ENCODE measurements at places on chromosomes 12 and 14.

DNA sequence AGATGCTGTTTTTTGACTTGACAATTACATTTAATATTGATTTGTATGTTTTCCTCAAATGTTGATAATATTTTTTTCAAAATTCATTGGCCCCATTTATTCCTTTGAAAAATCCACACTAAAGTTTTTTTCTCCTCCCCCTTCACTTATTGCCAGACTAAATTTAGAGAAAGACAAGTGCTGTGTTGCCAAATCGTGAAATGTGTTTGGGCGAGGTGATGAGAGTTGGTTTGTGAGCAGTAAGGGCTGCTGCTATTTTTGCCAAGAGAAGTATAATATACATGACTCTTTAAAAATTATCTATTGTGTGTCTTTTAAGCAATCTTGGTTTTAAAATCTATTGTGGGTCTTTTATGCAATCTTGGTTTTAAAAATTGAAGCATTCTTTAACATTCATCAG is 188.9 kb downstream of the PPFIA2 start:
- DNase-seq = no peak

DNA sequence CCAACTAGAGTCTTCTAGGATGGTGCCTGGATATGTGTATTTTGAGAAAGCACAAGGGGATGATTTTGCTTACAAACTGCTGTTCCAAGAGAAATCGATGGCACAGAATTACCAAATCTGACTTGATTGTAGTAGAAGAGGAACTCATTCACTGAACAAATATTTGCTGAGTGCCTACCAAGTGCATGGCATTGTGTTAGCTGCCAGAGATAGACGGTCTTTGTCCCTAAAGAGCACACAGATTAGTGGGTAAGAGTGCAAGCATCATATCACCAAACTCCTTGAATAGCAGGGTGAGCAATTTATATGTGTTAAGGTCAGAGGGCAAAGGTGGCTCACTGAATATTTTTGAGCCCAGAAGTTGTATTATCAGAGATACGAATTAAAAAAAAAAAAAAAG is 3.5 kb upstream of the FOXN3 start:
- peak; percentile 91 for DNase-seq

GRCh38 chr12:128025589-128026245 is 241.3 kb upstream of the TMEM132C start:
- no peak for DNase-seq

DNA sequence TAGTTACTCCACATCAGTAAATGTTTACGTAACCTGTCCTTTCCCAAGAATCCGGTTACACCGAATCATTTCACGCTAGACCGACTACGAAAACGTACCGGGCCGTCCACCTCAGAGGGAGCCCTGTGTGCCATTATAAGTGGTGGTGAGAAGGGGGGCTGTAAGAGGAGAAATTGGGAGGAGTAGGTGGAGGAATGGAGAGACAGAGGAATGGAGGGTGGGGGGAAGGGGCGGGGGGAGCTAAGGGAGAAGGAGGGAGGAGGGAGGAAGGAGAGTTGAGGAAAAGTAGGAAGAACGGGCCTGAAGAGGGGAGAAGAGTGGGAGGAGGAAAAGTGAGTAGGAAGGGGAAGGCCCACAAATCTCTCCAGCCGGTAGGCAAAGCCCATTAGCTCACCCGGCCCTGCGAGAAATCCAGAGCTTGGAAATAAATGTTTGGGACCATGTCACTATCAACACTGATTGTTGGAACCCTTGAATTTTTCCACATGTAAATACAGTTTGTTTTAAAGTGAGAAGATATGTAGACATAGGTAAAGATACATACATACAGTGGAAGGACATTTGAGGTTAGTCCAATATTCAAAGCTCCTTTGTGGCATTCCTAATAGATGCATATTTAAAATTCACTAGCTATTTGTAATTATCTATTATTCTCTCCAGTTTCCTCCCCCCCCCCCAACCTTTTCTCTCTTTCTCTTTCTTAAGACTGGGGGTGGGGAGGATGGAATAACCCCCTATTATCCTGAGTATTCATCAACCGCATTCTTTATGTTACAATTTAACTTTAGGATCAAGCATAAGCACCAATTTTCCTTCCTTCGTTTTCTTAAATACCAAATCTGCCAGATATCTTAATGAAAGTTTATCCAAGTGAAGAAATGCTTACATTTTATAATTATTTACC is 2.1 kb upstream of the FOXG1 start:
- peak; percentile 88 for DNase-seq

DNA sequence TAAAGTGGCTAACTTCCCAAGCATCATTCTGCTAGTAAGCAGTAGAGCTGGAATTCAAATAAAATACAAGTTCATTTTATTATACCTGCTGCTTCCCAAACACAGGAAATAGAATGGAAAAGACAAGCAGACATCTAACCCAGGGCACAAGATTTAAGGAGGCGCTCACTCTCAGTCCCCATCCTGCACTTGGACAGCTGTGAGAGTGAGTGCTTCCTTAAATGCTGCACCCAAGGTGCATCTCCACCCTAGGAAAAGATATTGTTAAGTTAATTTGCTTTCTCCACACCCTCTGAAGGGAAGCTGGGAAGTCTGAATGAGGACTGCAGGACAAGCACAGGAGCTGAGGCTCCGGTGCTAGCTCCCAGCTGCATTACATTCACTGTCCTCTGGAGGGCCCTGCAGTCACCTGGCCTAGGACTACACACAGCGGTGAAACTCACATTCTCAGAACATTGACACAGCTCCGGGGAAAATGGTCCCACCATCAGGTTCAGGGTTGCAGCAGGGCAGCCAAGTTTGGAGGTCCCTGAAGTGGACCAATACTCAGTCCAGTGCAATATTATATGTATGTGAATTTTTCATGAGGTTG is 14.2 kb downstream of the HEBP1 start:
- no peak for DNase-seq

DNA sequence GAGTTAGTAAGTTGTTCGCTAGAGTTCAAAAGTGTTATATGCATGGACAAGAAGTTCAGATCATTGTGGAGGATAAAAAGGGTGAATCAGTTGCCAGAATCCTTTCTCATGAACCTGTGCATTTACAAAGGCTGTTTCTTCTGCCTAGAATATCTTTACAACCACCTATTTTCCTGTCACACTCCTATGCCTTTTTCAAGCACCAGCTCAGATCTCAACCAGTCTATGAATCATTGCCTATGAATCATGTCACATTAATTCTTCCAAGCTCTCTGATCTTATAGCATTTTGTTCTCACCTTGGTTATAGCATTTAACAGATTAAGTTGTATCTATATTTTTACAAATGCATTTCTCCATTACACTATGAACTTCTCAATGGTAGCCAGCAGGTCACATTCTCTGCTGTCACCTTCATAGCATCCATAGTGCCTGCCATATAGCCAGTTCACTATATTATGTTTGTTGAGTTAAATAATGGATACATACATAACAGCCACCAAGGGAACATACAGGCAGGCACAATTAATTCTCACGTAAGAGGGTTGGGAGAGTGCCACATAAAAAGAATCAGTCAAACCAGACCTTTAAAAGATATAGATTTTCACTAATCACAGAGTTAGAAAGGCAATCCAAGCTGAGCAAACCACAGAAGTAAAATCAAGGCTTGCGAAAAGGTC is 573.0 kb downstream of the FOXG1 start:
- no peak for DNase-seq

- no peak for DNase-seq
Measured at GRCh38 chr12:28780960-28781359, 368.1 kb upstream of the FAR2 start.

- no peak for DNase-seq
Measured at GRCh38 chr12:25970916-25971653, 12.6 kb downstream of the RASSF8 start.

- DNase-seq = no peak
Measured at GRCh38 chr14:72851635-72852034, 42.3 kb downstream of the DPF3 start.

DNA sequence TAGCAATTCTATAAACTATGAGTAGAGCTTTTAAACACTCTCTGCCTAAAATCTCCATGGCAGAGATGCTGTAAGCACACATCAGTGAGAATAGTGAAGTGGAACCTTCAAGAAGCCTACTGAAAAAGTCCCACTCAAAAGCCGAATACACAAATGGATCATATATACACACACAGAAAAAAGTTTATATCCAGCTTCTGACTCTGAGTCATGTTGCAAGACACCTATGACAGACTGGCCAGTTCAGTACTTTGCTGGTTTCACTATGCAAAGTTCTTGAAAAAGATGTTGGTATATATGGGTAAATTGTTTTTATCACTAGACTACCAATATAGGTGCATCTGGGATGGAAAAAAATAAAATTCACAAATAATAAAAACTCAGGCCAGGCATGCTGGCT is 126.1 kb downstream of the KCNK10 start:
- DNase-seq = no peak

DNA sequence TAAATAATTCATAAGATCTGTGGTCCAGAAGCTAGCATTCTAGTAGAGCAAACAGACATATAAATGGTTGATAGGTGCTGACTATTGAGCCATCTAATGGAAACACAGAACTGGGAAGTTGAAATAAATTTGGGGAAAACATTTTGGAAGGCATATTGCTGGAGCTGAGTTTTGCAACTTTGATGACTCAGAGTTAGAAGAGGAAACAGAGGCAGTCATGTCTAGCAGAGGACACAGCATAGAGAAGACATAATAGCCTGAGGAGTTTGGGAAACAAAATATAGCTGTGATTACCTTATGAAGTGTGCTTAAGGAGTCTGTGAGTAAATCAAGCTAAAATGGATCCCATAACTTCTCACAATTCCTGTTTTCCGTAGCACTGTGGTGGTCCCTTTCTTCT is 86.9 kb upstream of the FLRT2 start:
- DNase-seq = no peak

DNA sequence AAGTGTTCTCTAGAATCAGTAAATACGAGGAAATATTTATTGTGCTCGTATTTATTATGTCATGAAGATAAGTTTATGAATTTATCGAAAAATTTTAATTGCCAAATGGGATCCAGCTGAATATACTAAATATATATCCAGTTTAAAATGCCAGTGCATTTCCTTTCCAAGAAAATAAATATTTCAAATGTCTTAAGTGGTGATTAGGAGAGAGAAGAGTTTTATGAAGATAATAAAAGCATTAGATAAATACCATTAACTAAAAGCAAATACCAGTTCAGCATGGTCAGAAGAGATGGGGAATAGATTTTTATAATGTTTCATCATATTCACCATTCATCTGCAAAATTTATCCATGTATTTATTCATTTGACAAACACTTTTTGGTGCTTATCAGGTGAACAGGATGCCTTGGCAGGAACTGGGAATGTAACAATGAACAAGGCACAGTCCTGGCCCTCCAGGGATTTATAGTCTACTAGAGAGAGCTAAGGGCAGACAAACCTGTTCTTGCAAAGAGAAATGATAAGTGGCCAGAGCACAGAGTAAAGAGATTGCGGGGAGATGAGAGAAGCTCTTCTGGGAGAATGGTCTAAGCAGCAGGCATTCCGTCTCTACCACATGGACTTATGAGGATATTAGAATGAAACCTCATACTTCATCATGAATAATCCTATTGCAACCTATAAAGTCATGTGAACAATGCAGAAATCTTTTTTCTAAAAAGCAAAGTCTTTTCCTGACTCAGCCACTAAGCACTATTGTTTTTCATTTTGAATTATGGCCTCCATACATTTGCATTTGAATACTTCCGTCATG is 143.7 kb upstream of the ABCD2 start:
- peak; percentile 1 for DNase-seq

DNA sequence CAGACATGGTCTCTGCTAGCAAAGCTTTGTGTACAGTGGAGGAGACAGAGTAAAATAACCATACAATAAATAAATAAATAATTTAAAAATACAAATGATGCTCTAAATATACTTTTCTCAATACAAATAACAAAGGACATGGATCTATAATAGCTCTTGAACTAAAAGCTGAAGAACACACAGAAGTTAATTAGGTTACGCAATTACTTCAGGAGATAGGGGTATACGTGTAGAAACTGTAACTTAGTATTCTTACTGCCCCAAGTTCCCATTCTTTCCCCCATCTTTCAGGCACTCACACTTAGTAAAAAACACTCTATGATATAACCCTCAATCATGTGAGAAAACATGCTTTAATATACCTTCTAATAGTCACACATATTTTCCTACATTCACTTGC is 44.2 kb downstream of the INSM2 start:
- no peak for DNase-seq

DNA sequence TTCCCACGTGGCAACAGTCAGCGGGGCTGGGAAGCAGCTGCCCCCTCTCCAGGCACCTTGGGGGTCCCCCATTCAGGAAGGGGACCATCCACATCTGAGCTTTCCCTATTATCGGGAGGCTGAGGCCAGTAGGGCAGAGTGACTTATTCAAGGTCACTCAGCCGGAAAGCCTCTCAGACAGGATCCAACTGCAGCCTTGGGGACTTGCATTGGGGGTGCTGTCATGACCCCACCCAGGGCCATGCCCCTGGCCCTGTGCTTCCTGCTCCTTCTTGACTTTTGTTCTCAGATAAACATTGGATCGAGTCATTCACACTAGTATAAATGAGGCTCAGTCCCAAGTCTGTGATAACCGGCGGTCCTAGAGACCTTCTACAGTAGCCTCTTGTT is 12.6 kb downstream of the BEGAIN start:
- no peak for DNase-seq

GRCh38 chr14:59570122-59570521 is 6.5 kb downstream of the CCDC175 start:
- peak; percentile 16 for DNase-seq

DNA sequence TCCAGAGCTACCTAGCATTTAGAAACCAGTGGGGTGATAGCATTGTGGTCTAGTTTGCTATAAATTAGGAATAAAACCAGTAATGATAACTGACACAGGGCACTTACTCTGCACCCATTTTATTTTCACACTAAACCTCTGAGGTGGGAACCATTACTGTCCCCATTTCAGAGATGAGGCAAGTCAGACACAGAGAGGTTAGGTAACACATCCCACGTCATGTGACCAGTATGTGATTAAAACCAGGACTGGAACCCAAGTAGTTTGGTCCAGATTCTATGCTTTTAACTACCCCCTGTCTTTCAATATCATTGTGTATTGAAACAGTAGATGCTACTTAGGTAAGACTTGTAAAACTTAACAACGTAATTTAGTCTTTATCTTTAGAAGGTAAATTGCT is 110.2 kb downstream of the PLXNC1 start:
- DNase-seq = no peak

DNA sequence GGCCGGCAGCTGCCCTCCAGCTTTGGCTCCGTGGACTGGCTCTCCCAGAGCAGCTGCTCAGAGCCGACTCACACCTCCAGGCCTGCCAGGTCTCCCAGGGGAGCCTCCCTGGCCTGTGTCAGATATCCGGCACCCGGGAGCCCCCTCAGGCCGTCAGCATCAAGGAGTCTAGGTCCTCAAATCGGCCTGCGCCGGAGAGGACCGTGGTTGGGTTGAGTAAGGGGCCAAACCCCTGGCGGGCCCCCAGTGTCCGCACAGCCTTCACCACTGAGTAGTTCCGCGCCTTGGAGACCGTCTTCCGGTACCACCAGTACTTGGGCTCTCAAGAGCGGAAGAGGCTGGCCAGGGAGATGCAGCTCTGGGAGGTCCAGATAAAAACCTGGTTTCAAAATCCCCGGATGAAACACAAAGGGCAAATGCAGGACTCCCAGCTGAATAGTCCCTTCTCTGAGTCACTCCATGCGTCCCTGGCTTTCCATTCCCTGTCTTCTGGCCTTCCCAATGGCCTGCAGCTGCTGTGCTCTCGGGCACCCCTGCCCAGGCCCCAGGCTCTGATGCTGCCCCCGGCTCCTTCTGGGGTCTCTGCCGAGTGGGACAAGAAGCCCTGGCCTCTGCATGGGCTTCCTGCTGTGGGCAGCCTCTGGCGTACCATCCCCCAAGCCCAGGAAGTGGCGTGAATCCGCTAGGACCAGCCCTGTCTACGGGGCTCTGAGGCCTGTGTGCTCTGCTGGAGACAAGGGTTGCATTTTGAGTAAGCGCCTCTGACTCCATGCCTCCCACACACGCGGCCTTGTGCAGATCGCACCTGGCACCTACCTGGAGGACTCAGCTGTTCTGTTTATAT is 245.1 kb upstream of the ATXN7L3B start:
- no peak for DNase-seq
